ENCODE measurements at places on chromosomes 5 and 9. TPM values are rescaled to one million over a fixed set of nuclear protein-coding genes. Genes with fewer than 3 reads are reported as not detected.

The BAAT gene
- total RNA-seq: 0.19 TPM

The HTR1A gene
- total RNA-seq: not detected

The HARS1 gene
- total RNA-seq: 125 TPM

The PHF24 gene
- total RNA-seq: 0.28 TPM

The ELOVL7 gene
- total RNA-seq: under 0.01 TPM

The TCF7 gene
- total RNA-seq: under 0.01 TPM

The IFNK gene
- not detected for total RNA-seq

The BARHL1 gene
- not detected for total RNA-seq

The CDH6 gene
- 125 TPM for total RNA-seq

The PCDHB9 gene
- 0.56 TPM for total RNA-seq

The CA9 gene
- total RNA-seq: 0.38 TPM

The CPLANE1 gene
- total RNA-seq: 11.7 TPM

The NIM1K gene
- total RNA-seq: 0.58 TPM

The SLC25A2 gene
- total RNA-seq: 0.19 TPM

The RFX3 gene
- total RNA-seq: 2.7 TPM

The C8G gene
- total RNA-seq: not detected

The PCDH1 gene
- total RNA-seq: 0.77 TPM

The TRAPPC13 gene
- 28.2 TPM for total RNA-seq

The MAMDC4 gene
- total RNA-seq: 3.3 TPM

The ZFP37 gene
- 2.3 TPM for total RNA-seq

The NR5A1 gene
- not detected for total RNA-seq

The SHOC1 gene
- under 0.01 TPM for total RNA-seq

The DBH gene
- total RNA-seq: not detected

The BRIX1 gene
- total RNA-seq: 40.0 TPM

The LRRC70 gene
- 1.2 TPM for total RNA-seq

The ADAMTS12 gene
- 57.8 TPM for total RNA-seq

The RNF14 gene
- total RNA-seq: 78.8 TPM

The COL15A1 gene
- 5.9 TPM for total RNA-seq

The NUTM2F gene
- total RNA-seq: not detected

The CXCL14 gene
- under 0.01 TPM for total RNA-seq

The FST gene
- 205 TPM for total RNA-seq

The CER1 gene
- not detected for total RNA-seq

The DIRAS2 gene
- total RNA-seq: not detected

The SPATA31C1 gene
- total RNA-seq: not detected

The CCL19 gene
- total RNA-seq: not detected

The CTNNAL1 gene
- 157 TPM for total RNA-seq

The FCN1 gene
- total RNA-seq: not detected

The ANGPTL2 gene
- 5.9 TPM for total RNA-seq

The ZDHHC11 gene
- total RNA-seq: 1.7 TPM

The ARID3C gene
- under 0.01 TPM for total RNA-seq

The UBQLN1 gene
- 121 TPM for total RNA-seq

The LIFR gene
- 34.1 TPM for total RNA-seq

The SLC27A6 gene
- not detected for total RNA-seq

The PCDHAC1 gene
- total RNA-seq: under 0.01 TPM

The FBN2 gene
- 9.6 TPM for total RNA-seq

The PRKAA1 gene
- total RNA-seq: 98.2 TPM

The GDA gene
- not detected for total RNA-seq

The XRCC4 gene
- 11.8 TPM for total RNA-seq

The C5orf34 gene
- 2.8 TPM for total RNA-seq

The ABO gene
- total RNA-seq: not detected

The ZBED3 gene
- total RNA-seq: 0.28 TPM

The STOML2 gene
- total RNA-seq: 144 TPM

The CNTLN gene
- 10.1 TPM for total RNA-seq

Measured in regular cardiac myocyte (primary cell).